Activated T-helper 2 cell treated with anti-CD3 and anti-CD28 coated beads, Interferon-gamma antibody, Interleukin-2, Interleukin-4, amounts not matched to agents 10 μg/mL and 5 μg/mL and 100 μg/mL, durations not matched to agents 14 hours and 24 hours and 36 hours (primary cell): ENCODE measurements at places on chromosomes 3 and 15. TPM values are rescaled to one million over a fixed set of nuclear protein-coding genes. Genes with fewer than 3 reads are reported as not detected.

GRCh38 chr15:90818251-90819210 lies 49.9 kb upstream of the FURIN start:
- DNase-seq: peak; percentile 37

DNA sequence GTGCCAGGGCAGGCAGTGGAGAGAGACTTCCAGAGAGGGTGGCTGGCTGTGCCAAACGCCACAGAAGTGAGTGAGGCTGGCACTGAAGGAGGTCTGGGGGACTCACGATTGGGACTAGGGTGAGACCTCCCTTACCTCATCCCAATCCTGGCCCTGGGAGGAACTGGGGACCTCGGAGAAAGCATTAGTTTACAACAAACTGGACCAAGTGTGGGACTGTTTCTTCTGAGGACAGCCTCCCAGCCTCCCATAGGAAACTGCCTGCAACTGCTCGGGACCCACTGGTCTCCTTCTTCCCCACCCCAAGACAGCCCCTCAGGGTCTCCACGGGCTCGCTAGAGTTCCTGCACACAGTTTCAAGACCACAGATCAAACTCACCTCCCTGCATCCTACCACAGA lies 45.4 kb downstream of the ST6GAL1 start:
- DNase-seq: no peak

GRCh38 chr3:146503461-146504202 lies 34.3 kb upstream of the PLSCR2 start:
- no peak for DNase-seq

- no peak for DNase-seq
Observed at GRCh38 chr3:151903501-151903991, 30.1 kb downstream of the SUCNR1 start.

The MITF gene
- 0.07 and 0.28 TPM in 2 replicates for total RNA-seq

The ZNF662 gene
- 0.21 and 0.30 TPM in 2 replicates for total RNA-seq

The THAP10 gene
- 0.37 TPM in 1 of 2 replicates, not detected in the other for total RNA-seq

The EXD1 gene
- not detected in 2 replicates for total RNA-seq
